ENCODE measurements at places on chromosomes 3 and 15. TPM values are rescaled to one million over a fixed set of nuclear protein-coding genes. Genes with fewer than 3 reads are reported as not detected.

The WDR93 gene
- total RNA-seq, result 0.34 TPM

The SPESP1 gene
- total RNA-seq, result not detected

DNA sequence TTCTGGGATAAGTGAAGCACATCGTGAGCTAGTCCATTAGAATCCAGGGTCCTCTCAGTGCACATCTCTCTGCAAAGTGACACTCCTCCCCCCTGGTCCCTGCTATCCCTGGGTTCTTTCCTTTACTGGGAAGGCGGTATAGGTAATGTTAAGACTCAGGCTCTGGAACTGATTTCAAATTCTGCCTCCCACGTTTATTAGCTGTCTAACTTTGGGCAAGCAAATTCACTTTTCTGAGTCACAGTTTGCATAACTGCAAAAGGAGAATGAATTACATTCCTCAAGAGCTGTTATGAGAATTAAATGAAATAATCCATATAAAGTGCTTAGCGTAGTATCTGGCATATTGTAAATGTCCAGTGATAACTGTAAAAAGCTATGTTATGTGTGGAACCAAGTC lies 168.1 kb upstream of the LRRN1 start:
- no peak for DNase-seq
- no peaks in the 10 kb centered on the region for H3K36me3 ChIP-seq
- H3K27ac ChIP-seq, result no peak overlapping the region
- H3K27me3 ChIP-seq, result no peaks in the 10 kb centered on the region

- no peaks in the 10 kb centered on the region for H3K36me3 ChIP-seq
- H3K4me3 ChIP-seq, result no peak overlapping the region
- H3K4me1 ChIP-seq, result no peaks in the 10 kb centered on the region
- DNase-seq, result no peak
- no peak overlapping the region for H3K27ac ChIP-seq
Measured at GRCh38 chr15:27853624-27854455, 245.3 kb downstream of the OCA2 start.

- H3K27me3 ChIP-seq, result peaks cover 30% of the 10 kb centered on the region
- H3K4me3 ChIP-seq, result no peak overlapping the region
- no peak overlapping the region for H3K27ac ChIP-seq
- H3K36me3 ChIP-seq, result no peaks in the 10 kb centered on the region
- no peak for DNase-seq
Measured at GRCh38 chr15:31248263-31248662, 78.4 kb upstream of the KLF13 start.

GRCh38 chr3:77362936-77363335 lies 323.0 kb downstream of the ROBO2 start:
- H3K27me3 ChIP-seq, result no peaks in the 10 kb centered on the region
- peaks cover 9% of the 10 kb centered on the region for H3K36me3 ChIP-seq
- H3K4me3 ChIP-seq, result no peak overlapping the region
- DNase-seq, result no peak

DNA sequence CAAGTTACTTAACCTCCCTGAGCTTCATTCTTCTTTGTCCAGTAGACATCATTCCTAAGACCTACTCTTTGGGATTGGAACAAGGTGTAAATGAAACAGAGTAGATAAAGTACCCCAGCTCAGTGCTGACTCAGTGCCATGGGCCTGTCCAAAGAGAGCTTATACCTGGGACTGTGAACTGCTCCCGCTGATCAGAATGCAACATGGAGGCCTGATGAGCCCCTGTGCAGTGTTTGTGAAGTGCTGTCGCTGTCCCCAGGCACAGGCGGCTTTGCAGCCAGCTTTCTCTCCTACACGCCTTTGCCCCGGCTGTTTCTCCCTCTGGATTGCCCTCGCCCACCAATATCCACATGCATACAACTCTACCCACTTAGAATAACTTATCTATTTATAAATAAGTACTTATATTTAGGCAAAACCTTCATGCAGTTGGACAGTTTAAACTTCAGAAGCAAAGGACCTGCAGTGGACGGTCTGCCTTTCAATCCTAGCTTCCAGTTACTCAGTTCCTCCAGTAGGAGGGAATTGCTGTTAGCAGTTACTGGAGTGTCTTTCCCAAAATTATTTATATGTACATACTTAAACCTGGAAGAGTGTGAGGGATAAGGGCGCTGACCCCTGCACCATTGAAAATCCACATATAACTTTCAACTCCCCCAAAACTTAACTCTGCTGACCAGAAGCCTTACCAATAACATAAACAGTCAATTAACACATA lies 80.0 kb downstream of the CORO2B start:
- no peak overlapping the region for H3K27ac ChIP-seq
- DNase-seq, result no peak
- H3K4me1 ChIP-seq, result peaks cover 1% of the 10 kb centered on the region

GRCh38 chr3:124094496-124094895 lies 102.6 kb upstream of the ROPN1 start:
- H3K4me3 ChIP-seq, result no peak overlapping the region
- no peak for DNase-seq
- no peaks in the 10 kb centered on the region for H3K36me3 ChIP-seq
- peak overlapping the region; percentile 39 for H3K27ac ChIP-seq

All from mesothelial cell of epicardium (in vitro differentiated cells).